GM10248 (cell line): ENCODE measurements at places on chromosomes 13 and 19.

DNA sequence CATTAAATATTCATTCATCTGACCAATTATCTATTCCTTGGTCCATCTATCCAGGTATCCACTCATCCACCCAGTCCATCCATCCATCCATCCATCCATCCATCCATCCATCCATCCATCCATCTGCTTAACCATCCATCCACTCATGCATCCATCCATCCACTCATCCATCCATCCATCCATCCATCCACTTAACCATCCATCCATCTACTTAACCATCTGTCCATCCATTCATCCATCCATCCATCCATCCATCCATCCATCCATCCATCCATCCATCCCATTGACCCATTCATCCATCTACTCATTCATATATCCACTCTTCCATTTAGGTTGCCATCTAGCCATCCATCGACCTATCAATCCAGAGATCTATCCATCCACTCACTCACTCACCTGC is 11.4 kb downstream of the MYBPC2 start:
- no peak for DNase-seq

DNA sequence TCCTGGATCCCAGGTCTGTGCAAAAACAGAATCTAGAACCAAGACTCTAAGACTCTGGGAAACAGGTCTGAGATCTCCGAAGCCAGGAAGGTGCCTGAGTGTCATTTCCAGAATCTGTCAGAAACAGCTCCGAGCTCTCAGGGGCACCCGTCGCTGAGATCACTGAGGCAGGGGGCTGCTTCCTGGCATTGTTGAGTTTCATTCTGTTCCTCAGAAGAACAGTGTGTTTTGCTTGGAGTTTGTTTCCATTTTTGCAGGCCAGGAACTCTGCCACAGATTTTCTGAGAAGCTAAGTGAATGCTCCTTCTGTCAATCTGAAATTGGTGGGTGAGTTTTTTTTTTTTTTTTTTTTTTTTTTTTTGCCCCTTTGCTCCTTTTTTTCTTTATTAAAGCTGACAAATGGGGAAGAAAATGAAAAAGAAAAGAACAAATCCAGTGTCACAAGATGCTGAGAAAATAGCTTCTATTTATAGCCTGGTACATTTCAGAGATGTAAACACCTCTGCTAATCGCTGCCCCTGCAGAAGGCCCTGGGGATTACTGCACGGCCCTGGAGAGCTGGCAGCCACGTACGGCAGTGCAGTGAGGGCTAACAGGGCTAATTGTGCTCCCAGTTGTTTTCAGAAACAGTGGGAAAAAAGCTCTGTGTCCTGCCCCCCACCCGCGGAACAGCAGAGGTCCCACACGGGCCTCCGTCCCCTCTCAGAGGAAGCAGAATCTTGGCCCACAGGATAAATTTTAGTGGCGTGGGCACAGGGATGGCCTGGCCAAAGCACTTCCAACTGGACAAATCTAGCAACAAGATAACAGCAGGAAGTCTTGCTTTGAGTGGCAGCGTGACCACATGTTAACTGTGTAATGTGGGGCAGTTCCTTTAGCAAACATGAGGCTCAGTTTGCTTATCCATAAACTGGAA is 237.6 kb upstream of the IRS2 start:
- DNase-seq = no peak

- DNase-seq = no peak
Measured at GRCh38 chr13:94192431-94192975, 287.0 kb downstream of the DCT start.

DNA sequence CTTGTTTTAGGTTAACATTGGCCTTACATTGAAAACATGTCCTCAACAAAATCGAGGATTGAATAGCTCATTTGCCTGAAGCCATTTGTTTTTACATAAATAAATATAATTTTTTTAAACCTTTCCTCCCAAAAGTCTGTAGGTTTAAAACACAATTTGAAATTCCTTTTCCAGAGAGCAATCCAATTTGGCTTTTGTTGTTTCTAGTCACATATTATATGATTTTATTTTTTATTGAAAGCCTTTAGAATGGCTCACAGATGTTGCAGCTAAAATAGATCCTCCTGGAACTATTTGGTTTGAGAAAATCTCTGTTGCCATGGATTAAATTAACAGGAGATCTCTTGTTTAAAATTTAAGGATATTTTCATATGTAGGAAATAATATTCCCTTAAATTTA is 512.6 kb downstream of the KLF5 start:
- DNase-seq = no peak

- no peak for DNase-seq
Measured at GRCh38 chr19:49936549-49936948, 7.2 kb upstream of the NUP62 start.

GRCh38 chr19:47240996-47241918 is 10.3 kb upstream of the BBC3 start:
- DNase-seq = peak; percentile 79

DNA sequence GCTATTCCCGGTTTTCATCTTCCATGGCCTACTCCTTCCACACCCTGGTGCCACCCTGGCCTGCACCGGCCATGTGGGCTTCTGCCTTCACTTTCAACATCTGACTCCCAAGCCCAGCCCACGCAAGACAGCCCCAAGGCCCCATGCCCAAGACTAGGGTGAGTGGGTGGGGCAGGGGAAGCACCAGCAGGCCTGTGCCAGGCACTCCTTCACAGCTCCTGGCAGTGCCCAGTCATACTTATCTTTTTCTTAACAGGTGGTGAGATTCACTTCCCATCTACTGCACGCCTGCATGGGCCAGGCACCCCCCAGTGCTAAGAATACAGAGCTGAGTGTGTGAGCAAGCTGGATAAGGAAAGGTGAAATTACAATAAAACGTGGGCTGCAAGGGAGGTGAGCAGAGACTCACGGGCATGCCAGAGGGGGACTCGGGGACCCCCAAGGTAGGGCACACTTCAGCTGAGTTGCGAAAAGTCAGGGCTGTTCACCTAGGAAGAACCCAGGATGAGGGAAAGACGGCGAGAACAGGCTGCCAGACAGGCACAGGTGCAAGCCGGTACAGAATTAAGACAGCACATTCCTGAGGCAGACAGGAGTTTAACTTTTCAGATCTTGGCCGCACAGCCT is 55.7 kb downstream of the COL4A1 start:
- no peak for DNase-seq

DNA sequence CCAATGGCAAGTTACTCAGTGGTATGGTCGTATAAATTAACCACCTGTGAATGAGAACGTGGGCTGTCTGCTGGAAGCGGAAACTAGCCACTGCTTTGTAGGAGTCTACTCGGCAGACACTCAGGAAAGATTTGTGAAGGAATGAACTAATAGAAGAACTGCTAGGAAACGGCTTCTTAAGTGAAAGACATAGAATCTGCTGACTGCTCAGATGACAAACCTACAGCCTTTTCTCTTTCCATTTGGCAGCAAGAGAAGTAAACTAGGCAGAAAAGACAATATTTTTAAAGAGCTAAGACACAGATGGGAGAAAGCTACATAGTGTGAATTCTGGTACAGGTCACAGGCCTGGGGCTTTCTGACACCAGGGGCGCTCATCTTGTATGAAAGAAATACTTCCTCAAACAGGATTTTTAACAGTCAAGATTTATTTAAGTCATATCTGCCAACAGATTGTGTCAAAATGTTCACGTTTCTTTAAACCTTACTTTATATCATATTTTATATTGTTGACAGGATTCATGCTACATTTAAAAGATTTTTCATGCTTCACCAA is 78.4 kb downstream of the MIPEP start:
- DNase-seq = peak; percentile 36

- DNase-seq = no peak
Measured at GRCh38 chr19:51090471-51090870, 7.8 kb upstream of the KLK14 start.

DNA sequence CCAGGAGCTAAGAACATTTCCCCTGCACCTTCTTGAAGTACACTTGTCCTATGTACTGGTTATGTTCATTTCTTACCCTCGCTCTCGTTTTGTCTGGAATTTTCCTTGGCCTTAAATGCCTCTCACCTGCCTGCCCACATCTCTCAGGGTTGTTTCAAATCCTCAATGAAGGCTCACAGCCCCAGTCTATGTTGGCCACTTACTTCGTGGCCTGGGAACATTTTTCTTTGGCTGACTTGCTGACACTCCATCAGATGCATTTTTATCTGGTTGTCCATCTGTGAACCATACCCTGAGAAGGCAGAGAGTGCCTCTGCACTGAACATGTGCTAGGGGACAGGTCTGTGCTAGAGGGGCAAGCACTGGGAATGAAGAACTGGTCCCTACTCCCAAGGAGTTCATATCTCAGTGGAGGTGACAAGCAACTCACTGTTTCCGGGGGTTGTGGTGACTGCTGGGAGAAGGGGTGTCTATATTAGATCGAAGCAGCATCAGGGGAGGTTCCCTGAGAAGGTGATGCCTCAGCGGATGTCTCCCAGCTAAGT is 53.6 kb downstream of the USPL1 start:
- no peak for DNase-seq

DNA sequence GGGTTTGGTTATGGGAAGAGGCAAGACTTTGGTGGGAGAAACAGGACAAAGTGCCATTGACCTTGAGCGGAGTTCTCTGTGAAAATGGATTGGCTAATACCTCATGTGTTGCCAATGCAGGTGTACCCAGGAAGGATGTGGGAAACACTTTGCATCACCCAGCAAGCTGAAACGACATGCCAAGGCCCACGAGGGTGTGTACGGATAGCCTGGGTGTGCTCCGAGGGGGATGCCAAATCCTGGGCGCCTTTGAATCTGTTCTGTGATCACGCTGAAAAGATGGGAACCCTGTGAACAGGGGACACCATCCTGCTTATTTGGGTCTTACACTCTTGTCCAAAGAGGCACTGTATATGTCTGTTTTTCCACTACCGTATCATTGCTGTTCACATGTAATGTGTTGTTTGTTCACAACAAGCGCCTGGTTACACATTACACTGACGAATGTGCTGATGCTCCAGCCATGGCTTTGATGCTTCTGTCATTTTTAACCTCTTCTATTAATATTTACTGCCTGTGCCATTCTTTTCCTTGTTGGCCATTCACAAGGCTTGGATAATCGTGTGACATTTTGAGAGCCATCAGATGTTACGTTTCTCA is 8.3 kb downstream of the GTF3A start:
- DNase-seq = no peak

DNA sequence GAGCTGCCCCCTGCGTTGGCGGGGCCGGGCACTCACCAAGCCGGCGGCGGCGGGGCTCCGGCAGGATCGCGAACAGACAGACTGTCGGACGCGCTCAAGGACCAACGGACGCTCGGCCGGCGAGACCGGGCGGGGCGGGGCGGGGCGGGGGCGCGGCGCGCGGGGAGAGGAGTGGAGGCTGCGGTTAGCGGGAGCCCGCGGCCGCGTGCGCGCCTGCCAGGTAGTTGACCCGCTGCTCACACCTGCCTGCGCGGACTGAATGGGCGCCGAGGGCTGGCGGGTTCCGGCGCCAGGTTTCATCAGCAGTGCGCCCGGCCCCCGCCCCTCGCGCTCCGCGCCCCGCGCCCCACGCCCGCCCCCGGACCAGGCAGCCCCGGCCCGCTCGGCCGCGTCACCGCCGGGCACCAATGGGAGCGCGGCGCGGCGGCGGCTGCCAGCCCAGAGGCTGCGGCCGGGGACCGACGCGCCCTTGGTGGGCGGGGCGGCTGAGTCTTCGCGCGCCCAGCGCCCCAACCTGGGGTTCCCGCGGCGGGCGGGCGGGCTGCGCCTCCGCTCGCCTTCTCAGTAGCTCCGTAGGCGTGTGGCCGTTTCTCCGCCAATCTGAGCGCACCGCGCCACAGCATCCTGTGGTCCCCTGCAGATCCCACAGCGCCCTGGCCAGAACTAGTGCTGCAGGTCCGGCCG is at the start of gene SLC7A1:
TSS of gene SLC7A1 (minus strand) at position 309 of the 684 bp plus-strand sequence. CDS start 59,500 bp downstream, outside the sequence.
- peak; percentile 95 for DNase-seq

DNA sequence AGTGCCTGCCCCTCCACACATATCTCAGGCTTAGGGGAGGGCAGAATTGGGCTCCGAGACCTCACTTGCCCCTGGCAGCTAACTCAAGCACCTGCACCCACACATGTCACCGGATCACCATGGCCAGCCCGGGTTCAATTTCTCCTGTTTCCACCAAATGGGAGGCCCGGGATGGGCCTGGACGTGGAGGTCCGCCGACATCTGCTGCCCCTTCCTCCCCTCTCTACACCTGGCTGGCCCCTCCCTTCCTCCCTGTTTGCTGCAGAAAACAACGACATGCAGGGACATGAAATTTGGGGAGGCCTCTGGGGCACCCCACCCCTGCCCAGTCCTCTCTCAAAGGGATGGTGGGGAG is 1.3 kb downstream of the PRKD2 start:
- no peak for DNase-seq

- peak; percentile 9 for DNase-seq
Measured at GRCh38 chr13:102141625-102142472, 260.0 kb downstream of the FGF14 start.

- DNase-seq = no peak
Measured at GRCh38 chr13:51153527-51153926, 42.5 kb upstream of the C13orf42 start.

DNA sequence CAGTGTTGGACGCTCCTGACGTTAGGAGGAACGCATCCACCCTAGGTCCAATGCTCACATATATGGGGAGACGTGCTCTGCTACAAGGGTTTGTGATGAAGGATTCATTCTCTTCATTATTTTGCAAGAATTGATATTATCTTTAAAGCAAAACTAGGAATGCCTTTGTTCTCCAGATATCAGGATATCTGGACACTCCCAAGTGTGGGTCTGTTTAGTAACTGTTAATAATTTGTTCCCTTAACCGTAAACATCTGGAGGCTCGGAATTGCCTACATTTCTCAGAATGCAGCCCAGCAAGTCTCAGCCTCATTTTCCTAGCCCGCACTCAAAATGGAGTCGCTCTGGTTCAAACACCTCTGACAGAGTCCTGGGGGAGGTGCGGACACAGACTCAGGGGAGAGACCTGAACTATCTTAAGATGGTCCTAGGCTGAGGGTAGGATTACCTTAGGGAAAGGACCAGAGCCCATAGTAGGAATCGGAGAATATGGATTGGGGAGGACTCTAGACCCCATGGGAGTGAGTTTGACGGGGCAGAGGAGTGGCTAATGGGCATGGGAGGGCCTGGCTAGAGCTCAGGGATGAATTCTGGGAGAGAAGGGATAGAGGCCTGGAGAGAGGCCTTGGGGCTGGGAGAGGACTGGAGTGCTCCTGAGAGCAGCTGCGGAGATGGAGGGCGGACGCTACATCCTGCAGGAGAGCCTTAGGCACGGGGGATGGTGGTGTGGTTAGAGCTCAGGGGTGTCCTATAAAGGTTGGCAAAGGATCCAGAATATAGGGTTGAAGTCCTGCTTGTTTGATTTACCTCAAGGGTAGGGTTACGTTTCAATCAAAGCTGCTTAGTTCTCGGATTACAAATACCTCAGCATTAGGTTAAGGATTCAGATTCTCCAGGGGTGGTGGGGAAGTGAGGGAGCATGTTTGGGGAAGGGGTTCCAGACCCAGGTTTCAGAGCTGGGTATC is 43.2 kb downstream of the ZNF331 start:
- DNase-seq = no peak

- no peak for DNase-seq
Measured at GRCh38 chr13:48113756-48114130, 18.8 kb upstream of the MED4 start.

- no peak for DNase-seq
Measured at GRCh38 chr19:9849791-9850190, 14.7 kb downstream of the PIN1 start.

GRCh38 chr13:110187641-110188161 is 119.3 kb downstream of the COL4A1 start:
- DNase-seq = no peak

- peak; percentile 48 for DNase-seq
Measured at GRCh38 chr19:572743-573518, 535 bp downstream of the BSG start.
